Activated T-cell treated with anti-CD3 and anti-CD28 coated beads, Interleukin-2, amount 50 U/mL, for 1 hour (primary cell): ENCODE measurements at places on chromosomes 3 and 15.

GRCh38 chr15:79673416-79674123 is 223.2 kb downstream of the MTHFS start:
- no peak for DNase-seq

DNA sequence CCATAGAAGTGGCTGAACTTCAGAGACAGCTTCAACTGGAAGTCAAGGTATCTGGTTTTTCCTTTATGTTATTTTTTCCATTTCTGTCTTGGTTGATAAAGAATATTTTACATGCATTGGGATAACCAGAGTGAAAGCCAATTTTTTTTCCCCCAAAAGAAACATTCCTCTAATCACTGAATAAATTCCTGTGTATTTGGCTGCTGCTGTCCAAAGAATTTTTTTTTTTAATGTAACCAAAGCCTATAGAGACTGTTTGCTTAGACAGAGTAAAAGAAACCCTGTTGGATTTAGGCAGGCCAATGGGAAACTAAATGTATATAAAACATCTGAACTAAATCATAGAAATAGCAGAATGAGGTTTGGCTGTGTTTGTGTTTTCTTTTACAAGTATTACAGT is 75.2 kb downstream of the CGNL1 start:
- DNase-seq, result no peak

DNA sequence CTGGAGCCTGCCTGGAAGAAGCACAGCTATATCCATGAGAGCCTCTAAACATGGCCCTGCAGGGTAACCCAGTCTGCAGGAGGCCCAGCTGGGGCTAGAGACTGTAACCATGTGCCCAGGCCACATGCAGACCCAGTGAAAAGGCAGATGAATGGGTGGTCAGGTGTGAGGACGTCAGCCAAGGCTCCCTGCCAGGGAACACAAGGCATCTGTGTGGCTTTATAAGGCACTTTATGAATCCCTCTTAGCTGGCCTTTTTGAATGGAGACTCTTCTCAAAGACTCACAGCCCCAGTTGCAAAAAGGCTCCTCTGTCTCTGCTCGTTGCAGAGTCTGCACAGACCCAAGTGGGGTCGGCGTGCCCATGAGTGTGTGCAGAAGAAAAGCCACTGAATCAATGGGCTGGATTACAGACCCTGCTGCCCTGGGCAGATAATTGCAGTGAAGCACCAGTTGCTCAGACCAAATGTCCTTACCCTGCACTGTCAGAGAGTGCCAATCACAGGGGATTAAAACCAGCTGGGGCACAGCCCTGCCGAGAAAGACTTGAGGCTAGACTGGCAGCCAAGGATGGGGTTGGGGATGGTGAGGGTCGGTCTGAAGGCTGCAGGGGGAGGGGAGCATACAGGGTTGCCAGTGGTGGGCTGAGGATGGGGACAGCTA is 154.2 kb downstream of the RAB11A start:
- DNase-seq, result no peak

GRCh38 chr3:113499081-113499480 is 15.9 kb downstream of the SPICE1 start:
- no peak for DNase-seq

GRCh38 chr3:87595798-87596197 is 319.4 kb upstream of the POU1F1 start:
- DNase-seq, result no peak

- no peak for DNase-seq
Observed at GRCh38 chr3:127106456-127106855, 86.5 kb upstream of the PRR23E start.

GRCh38 chr3:45597581-45597980 is 3.0 kb downstream of the LIMD1 start:
- DNase-seq, result no peak

DNA sequence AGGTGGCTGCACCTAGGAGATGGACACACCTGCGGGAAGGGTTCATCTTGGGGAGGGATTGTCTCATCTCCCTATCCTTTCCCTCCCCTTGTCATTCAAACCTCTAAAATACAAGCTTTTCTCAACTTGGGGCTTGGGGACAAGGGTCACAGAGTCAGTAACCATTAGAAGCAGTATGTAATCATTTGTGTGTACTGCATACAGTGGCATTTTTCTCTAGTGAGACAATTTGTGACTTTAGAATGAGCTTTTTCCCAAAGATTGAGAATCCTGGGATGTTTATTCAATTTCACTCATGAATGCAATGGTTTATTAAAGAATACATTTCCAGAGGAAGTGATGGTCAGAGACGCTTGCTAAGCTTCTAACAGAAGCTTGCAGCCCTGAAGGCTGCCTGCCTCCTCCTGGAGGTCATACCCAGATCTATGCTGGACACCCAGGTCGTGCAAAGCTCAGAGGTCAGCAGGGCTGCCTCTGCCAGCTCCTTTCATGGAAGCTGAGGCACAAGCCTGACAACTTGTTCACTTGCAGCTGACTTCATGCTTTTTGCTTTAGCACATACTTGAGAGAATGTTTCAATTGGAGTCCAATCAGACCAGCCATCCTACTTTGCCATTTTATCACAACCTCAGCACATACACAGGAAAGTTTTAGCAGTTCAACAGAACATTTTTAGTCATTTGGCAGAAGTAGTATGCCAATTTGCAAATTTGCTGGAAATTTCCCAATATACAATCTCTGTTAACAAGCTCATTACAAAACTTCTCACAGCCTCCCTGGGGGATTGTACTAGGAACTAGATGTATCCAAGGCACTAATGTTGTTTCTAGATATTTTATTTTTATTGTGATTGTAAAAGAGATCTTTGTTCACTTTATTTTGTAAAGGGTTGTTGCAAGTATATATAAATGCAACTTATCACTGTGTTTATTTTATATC is 25.6 kb upstream of the ALDH1L1 start:
- no peak for DNase-seq

- DNase-seq, result no peak
Observed at GRCh38 chr3:180871901-180872300, 40.6 kb upstream of the FXR1 start.

DNA sequence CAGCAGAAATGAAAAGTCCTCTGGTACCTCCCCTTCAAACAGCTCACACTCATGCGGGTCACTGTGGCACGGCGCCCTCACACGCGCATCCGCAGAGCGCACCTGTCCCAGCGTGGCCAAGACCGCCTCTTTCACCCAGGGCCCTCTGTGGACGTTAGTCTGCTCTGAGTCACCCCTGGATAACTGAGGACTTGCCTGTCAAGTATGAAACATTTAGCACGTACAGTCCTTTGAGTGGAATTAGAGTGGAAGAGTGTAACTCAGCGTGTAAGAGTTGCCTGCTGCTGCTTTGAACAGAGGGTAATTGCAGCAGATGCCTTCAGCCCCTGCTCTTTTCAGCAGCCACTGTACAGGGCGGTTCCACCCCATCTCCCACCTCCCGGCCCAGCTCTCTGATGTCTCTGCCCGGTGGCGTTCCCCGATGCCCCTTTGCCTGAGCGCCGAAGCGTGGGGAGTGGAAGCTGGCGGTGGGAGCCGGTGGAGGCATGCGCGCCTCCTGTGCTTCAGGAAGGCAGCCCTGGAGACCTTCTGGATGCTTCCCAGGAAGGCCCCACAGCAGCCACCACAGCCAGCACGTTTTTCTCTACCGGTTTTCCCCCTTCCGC is 23.0 kb downstream of the CPN2 start:
- DNase-seq, result no peak
